T-cell (primary cell): ENCODE measurements at places on chromosomes 12 and 14.

GRCh38 chr12:107167756-107168155 is 74.4 kb upstream of the CRY1 start:
- no peak for DNase-seq

- no peak for DNase-seq
Observed at GRCh38 chr14:103879118-103879569, 31.8 kb upstream of the PPP1R13B start.

DNA sequence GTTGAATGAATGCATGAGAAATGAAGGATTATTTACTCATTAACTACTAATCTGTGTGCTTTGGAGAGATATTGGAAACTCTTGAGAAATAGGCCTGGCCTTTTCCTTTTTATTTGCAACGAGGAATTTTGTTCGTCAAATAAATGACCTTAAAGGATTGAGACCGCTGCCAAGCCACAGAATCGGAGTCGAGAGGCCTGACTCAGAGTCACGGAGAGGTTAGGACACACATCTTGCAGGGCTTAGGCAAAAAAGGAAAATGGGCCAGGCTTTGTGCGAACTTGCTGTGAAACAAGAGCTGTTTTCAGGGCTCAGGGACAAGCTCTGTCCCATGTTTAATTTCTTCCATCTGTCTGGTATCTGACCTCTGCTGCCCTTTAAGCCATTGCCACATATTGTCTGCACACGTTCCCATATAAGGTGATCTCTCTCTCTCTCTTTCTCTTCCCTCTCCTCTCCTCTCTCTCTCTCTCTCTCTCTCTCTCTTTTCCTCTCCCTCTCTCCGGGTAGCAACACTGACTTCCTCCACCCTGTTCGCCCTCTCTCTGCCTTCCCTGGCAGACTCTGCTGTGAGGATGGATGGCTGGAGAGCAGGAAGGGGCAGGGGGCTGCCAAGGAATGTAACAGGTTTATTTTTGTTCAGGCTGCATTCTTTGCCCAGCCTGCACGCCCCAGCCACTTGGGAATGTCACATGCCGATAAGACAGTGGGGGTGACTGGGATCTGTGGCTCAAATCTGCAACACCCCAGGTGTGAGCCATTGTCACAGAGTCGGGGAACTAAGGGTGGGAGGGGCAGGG is 14.9 kb upstream of the IFT81 start:
- DNase-seq: no peak

- no peak for DNase-seq
Observed at GRCh38 chr12:93748672-93749383, 71.7 kb downstream of the CRADD start.

DNA sequence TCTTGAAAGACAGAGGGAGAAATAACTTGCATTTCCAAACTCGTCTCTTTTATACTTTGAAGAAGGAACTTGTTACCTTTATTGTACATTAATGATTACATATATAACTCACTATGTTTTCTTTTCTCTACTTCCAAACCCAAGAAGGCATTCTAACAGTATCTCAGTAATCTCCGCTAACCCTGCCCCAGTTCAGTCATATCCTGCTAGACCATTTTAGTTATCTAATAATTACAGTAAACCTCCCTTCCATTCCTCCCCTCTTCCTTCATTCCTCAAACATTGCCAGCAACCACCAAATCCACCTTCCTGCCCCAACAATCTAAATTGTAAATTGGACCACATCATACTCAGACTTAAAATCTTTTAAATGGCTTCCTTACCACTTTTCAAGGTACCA is 30.6 kb downstream of the STK38L start:
- no peak for DNase-seq
